Stimulated activated CD4-positive, alpha-beta T cell treated with anti-CD3 and anti-CD28 coated beads, Interleukin-15, amount 100 ng/mL, for 48 hours (primary cell): ENCODE measurements at places on chromosomes 4 and X.

- DNase-seq, result no peak
These were observed 2.7 kb downstream of the SHROOM2 start for GRCh38 chrX:9788911-9789310.

GRCh38 chr4:123953566-123953965 lies 557.0 kb downstream of the SPRY1 start:
- DNase-seq, result no peak

DNA sequence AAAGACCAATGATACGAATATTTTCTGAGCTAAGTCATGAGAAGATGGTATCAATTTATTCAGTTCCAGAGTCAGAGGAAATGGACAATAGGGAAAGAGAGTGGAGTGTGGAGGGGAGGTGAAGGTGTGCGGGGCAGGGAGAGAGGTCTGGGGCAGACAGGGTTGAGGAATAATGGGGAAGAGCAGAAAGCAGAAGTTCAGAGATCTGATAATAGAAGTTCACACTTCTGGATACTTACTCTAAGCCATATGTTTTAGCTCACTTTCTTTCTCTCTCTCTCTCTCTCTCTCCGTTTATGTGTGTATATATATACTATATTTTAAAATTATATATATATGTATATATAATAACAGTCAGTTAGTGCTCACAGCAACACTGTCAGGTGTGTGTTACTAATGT lies 40.4 kb downstream of the FOXR2 start:
- DNase-seq, result no peak

DNA sequence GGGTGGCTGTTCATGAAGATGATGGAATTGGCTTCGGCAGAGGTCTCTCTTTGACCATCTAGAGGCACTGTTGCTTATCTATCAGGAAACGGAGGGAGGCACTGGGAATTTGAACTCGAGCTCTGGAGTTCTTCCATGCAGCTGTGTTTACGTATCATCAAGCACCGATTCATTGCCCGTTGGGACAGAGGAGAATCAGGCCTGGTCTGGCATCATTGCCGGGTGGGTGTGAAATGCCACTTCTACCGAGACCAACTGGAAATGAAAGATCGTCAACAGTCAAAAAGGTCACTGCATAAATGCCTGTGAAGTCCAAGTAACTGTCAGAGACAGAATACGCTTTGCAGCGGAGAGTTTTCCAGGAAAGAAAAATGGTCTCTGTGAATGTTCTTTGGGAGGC lies 166.9 kb downstream of the ASMT start:
- no peak for DNase-seq

- DNase-seq, result no peak
These were observed 14.7 kb downstream of the FTSJ1 start for GRCh38 chrX:48490661-48491060.

DNA sequence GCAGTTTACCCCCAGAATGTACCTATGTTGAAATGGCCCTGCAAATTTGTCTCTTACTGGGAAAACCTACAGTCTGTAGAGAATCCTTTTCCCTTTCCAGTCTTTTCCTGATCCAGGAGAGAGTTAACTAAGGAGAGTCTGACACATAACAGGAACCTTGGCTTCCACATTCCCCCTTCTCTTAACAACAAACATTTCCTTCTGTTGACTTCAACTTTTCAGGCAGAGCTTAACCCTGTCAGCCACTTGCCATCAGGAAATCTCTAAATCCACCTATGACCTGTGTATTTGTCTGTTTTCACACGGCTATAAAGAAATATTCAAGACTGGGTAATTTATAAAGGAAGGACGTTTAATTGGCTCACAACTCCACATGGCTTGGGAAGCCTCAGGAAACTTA lies 45.6 kb upstream of the GPR78 start:
- DNase-seq, result no peak

DNA sequence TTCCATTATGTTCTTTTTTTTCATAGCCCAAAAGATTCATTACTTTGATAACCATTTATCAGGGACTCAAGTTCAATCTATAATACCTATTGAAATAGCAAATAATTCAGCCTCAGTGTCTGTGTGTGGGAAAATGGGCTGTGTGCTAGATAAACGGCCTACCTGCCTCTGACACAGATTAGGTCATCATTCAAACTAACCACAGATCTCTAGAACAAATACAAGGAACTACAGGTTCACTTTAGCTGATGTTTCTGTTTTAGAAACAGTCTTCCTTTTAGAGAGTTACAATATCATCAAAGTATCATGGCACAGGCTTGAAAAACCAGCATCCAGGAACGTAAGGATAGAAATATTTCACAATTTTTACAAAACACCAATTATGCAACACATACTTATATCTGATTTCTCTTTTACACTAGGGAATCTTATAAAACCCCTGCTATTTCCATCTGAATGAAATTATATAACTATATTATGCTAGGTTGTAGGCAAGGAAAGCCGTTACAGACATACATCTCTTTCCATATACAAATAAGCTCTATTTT lies 56.6 kb upstream of the MAB21L2 start:
- no peak for DNase-seq

DNA sequence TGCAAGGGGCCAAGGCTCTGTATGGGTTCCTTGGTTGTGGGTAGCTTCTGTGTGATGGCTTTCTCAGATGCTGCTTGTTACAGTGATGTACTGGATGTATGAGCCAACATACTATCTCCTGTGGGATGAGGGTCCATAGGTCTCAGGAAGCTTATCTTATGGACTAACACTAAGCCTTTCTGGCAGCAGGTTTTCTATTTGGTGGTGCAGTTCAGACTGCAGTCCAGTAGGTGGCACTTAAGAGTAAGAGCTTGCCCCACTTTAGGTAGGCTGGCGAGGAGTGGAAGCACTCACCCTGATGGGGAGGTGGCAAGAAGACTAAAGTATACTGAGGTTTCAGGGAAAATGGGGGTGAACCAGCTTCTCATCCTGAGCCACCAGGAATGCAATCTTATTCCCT lies 306.7 kb upstream of the MAOA start:
- peak; percentile 27 for DNase-seq

DNA sequence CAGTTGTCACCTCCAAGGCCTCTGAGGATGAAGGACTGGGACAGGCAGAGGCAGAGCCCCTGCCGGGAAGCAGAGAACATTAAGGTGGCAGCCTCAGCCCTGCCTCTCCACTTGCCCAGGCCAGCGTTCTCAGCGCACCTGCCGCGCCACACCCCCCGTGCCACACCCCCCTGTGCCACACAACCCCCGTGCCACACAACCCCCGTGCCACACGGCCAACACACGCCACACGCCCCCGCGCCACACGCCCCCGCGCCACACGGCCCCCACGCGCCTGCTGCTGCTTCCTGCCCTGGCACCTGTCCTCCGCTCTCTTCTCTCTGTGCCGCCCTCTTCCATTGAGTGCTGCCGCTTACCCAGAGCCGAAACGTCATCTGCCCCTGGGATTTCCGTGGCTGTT lies 58.0 kb upstream of the ZFP42 start:
- DNase-seq, result no peak

GRCh38 chr4:81990898-81991297 lies 382.9 kb downstream of the HNRNPD start:
- no peak for DNase-seq
